ENCODE measurements at places on chromosomes 3 and 15.

DNA sequence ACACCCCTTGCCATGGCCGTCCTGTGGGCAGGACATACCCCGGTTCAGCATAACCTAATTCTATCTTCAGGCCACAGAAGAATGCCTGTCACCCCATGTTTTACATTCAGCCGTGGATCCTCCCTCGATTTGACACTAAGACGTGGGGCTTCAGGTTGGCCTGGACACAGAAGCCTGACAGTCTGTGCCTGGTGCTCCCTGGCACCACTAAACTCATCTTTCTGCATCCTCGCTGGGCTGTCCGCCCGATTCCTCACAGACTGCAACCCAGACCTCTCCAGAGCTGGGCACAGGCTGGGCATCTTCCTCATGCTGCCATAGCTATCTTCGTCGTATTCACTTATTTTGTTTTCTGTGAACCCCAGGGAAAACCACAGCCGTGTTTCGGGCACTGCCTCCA, 117.8 kb upstream of the IQSEC1 start:
- no peak for DNase-seq

DNA sequence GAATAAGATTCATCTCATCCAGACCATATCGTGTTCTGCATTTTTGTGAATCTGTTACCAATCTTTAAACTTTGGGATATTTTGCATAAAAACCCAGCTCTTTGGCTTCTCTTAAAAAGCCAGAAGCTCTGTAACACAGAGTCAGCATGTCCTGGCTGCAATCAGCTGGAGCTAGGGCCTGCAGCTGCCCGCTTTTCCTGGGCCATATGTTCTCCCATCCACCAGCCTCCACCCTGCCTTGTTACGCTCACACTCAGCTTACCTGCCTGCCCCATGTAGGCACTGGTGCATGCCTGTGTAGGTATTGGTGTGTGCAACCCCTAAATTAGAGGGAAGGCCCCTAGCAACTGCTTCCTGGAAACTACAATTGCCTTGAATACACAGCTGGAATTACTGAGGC, 48.2 kb downstream of the CRYGS start:
- no peak for DNase-seq

GRCh38 chr3:120449251-120449650, 1.5 kb downstream of the FSTL1 start:
- no peak for DNase-seq

DNA sequence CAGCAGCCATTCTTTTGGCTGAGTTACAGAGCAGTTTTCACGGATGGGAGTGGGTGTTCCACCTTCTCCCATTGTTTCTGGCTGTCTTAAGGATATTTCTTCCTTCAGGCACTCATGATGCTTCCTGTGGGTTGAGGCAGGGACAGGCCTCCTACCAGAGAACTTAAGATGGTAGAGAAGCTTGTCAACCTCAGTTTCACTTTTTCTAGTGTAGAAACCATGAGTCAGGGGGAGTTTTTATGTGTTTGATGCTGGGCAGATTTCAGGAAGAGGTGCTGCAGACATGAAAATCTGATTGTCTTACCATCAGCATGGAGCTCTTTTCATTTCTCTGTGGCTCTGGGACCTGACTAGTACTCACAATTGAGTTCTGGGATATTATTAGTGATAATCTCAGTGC, 48.7 kb upstream of the VEPH1 start:
- DNase-seq, result no peak

GRCh38 chr15:74782259-74783071, 585 bp downstream of the CSK start:
- no peak for DNase-seq

DNA sequence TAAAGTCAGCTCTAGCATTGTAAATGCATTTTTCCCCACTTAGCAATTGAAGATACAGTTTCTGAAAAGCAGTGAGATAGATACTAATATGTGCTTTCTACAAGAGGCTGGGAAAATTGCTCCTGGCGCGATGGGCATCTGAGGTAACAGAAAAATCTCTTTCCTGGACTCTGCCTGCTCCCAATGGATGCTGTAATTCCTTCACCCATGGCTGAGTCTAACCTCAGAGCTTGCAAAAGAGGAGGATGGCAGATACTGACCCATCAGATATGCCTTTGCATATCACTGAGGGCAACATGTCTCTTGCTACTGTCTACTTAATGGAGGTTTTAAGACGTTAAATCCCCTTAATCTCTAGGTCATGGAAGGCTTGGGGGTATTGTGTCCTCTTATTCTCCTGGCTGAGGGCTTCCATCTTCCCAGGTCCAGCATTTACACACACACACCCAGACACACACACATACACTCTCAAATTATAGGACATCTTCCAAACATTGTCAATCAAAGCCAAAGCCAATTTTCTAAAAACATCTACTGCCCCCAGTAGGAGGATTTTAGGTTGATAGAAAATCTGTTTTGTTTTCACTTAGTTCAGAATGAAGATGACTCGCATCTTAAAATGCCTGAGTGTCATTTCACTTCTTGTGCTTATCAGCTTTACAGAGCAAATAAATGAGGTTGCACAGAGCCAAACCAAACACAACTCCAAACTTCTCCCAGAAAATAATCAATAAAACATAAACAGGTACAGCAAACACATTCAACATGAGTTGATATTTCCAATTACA, 2.4 kb downstream of the TRPM1 start:
- DNase-seq, result no peak

GRCh38 chr3:2512881-2513280, 414.2 kb downstream of the CNTN4 start:
- no peak for DNase-seq

GRCh38 chr3:55488398-55489055, 1.4 kb upstream of the WNT5A start:
- no peak for DNase-seq

GRCh38 chr3:124345845-124346244, 353.9 kb upstream of the ROPN1 start:
- no peak for DNase-seq

DNA sequence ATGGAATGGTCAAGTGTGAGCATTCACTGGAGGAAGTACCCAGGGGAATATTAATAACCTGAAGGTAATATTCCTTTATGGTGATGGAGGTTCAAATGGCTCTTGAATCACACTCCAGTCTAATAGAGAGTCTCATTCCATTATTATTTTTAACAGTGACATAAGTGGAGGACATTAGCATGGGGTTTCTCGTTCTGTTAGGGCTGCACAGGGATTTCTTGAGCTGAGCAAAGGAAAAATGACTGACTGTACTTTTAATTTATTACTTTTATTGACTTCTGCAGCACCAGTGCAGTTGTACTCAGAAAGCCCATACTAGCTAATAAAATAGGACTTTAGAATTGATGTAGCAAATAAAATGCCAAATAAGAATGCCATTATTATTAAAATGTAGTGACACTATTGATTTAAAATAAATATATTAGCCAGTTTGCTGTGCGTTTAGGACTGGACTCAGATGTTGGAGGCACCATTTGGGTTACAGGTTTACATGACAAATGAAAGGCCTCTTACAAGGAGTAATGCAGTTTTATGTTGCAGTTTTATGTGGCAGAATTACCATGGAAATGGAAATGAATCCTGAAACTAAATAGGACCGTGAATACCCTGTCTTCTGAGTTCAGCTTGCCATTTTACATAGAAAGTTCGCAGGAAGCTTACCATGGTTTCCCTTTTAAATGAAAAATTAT, 705.1 kb upstream of the GRM7 start:
- no peak for DNase-seq

DNA sequence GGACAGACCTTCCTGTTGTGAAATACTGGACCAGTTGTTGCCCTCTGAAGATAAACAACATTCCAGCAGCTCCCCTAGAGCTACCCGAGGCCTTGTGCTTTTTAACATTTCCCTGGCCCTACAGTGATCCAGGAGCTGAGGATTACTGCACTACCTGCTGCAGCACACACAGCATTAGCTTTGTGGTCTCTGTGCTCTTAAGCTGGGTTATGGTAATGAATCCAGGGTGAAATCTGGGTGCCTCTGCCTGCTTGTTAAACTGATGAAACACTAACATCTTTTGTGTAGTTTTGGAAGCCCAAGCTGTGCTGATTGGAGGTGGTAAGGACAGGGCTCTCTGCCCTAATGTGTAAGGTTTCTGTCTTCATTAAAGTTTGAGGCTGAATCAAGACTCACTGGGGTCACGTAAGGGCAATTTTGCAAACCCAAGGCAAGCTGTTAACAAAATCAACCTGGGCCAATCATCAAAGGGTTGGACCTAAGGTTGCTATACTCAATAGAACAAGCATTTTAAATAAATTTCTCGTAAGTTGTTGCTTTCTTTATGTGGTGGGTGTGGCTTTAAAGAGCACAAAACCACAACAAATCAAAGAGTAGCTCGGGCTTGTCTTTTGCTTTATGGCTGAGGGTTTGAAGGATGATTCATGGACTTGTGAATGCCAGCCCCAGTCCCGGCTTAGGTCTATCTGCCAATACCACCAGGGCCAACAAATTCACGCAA, 183.9 kb downstream of the TPRG1 start:
- no peak for DNase-seq

- no peak for DNase-seq
These were observed 978 bp upstream of the RSL24D1 start for GRCh38 chr15:55197719-55198118.

- no peak for DNase-seq
These were observed 781 bp upstream of the DAG1 start for GRCh38 chr3:49469037-49469935.

GRCh38 chr3:169475576-169475975, 187.9 kb downstream of the MECOM start:
- DNase-seq, result no peak

- no peak for DNase-seq
These were observed 356.8 kb downstream of the FOXP1 start for GRCh38 chr3:71226565-71227269.

DNA sequence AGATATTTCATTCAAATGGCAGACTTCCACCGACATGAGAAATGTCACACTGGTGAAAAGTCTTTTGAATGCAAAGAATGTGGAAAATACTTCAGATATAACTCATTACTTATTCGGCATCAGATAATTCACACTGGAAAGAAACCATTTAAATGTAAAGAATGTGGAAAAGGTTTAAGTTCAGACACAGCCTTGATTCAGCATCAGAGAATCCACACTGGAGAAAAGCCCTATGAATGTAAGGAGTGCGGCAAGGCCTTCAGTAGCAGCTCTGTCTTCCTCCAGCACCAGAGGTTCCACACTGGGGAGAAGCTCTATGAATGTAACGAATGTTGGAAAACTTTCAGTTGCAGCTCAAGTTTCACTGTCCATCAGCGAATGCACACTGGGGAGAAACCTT, 8.6 kb upstream of the ZNF621 start:
- DNase-seq, result no peak

DNA sequence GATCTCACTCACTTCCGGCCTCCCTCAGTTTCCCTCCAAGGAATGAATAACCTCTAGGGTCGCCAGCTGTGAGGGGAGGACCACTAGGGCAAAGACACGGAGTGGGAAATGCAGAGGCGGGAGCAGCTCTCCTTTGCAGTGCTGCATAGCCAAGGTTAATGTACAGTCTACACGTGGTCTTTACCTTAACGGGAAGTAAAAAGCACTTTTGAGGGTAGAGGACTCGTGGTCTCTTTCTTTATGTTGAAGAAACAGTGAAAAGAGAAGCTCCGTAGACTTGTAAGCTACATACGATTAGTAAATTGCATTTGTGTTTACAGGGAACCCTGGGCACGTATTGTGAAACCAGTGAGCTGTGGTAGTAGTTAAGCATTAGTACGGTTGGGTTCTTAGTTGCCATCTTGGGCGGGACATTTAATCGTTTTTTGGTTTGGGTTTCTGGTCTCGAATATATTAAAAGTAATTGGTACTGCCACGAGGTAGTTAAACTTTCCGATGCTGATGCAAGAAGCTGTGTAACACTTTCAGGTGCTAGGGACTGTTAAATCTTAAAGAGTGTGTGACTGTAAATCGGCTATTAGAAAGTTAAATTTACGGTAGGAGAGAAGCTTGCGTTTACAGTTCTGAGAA, 828 bp downstream of the U2SURP start:
- DNase-seq, result no peak

DNA sequence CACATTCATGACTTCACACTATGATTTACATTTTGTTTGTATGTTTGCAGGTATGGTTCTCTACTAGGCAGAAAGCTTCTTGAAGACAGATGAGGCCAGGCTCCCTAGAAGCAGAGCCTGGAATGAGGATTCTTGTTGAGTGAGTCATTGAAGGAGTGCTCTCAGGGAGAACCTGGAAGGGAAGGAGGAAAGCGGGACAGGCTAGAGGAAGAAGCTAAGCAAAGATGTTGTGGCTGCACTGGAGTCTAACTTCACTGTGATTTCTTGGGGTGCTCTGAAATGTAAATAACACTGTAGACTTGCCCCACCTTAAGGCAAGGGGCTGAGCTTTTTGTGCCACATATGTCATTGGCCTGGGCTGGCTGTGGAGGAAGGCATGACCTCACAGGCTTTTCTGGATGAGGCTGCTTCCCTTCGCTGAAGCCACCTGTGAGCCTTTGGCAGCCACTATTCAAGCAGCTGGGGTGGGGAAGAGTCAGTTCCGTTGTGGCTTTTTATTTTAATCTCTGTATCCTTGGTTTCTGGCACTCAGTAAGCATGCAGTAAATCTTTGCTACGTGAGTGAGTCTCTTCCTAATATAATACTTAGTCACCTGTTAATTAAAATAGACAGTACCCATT, 307.3 kb downstream of the SV2B start:
- DNase-seq, result no peak

- DNase-seq, result no peak
These were observed 14.3 kb upstream of the BCL6 start for GRCh38 chr3:187759601-187760000.

- no peak for DNase-seq
These were observed 24.9 kb downstream of the SLCO2A1 start for GRCh38 chr3:134004841-134005240.

- no peak for DNase-seq
These were observed 169.7 kb downstream of the KCNMB2 start for GRCh38 chr3:178705925-178706324.

DNA sequence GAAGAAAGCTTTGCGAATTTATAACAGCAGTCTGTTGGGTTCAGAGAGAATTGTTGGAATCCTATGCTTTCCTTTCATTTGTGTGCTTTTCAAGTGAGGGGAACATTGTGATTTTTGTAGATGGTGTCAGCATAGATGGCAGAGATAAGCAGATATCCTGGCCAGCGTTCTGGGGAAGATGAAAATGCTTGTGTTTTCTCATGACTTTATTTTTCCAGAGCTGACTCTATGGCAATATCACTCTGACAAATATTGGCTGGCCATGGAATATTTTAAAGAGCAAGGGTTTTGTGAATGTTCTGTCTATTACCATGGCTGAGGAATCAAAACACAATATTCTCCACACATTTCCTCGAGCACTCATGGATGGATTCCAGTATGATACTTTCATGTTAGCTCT, 108.8 kb downstream of the MITF start:
- DNase-seq, result no peak

DNA sequence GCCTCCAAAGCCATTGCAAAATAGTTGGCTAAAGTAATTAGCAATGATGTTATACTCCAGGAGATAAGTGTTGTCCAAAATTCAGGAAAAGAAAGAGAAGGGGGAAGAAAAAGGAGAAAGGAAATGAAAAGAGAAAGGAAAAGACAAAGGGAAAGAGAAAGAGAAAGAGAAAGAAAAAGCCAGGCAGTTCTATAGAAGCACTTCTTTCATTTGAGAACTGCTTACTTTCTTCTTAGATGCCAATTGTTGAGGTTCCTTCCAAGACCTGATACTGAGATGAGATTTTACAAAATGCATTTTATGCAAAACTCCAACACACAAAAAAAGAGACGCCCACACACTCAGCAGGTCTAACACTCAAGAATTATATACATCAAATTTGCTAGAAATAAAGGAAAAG, 298.4 kb downstream of the KCNH8 start:
- no peak for DNase-seq

Data from pulmonary artery endothelial cell (primary cell).